Cardiac fibroblast (primary cell): ENCODE measurements at places on chromosomes 2 and 18.
A peak's percentile ranks its signal among the peaks of the same experiment; 100 is the strongest.

DNA sequence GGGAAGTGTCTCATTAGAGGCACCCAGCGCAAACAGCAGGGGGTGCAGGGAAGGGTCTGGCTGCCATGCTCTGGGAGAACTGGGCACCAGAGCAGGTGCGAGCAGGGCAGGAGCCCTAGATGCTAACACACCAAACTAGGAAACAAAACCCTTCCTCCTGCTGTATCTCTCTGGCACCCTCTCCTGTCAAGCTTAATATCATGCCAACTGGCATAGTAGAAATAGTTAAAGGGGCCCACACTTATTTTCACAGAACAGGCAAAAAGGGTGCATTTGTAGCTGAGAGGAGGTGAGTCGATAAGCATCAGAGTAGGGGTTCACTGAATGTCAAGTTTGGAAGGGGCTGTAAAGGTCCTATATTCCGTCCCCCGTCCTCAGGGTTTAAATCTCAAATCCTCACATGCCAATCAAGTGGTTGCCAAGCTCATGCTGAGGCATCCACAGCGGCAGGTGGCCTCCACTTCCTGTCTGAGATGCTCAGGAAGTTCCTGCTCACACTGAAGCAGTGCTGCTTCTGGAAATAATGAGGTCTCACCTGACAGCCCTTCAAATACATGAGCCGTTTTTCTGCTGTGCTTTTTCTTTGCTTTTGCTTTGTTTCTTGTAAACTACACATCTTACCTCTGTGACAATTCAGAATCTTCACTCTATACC is 14.9 kb upstream of the ACKR3 start:
- no peak for DNase-seq

GRCh38 chr2:237744613-237745249 is 53.8 kb upstream of the RBM44 start:
- DNase-seq, result peak; percentile 68

- no peak for DNase-seq
Observed at GRCh38 chr18:56541793-56542192, 96.6 kb downstream of the TXNL1 start.

- peak; percentile 81 for DNase-seq
Observed at GRCh38 chr2:86747711-86748639, 27.9 kb downstream of the RMND5A start.

DNA sequence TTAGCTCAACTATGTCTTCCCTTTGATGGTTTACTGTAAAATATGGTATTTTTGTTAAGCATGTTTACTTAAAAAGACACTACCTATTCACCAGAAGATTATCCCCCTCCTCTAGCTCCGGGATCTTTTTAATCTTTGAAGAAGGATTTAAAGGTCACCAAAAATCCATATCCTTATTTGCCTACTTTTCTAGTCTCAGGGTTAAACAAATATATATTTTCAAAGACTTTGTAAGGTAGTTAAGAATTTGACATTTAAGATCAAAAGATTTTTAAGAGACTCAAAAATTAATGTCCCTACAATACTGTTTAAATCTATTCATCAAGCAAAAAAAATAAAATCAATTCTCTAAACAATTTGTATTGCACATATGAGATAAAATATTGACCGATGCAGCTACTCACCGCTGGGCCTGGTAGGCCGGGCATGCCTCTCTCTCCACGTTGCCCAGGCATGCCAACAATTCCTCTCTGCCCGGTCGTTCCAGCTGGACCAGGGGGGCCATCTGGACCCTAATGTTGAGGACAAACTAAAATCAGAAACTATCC is 76.1 kb downstream of the COL3A1 start:
- DNase-seq, result no peak

DNA sequence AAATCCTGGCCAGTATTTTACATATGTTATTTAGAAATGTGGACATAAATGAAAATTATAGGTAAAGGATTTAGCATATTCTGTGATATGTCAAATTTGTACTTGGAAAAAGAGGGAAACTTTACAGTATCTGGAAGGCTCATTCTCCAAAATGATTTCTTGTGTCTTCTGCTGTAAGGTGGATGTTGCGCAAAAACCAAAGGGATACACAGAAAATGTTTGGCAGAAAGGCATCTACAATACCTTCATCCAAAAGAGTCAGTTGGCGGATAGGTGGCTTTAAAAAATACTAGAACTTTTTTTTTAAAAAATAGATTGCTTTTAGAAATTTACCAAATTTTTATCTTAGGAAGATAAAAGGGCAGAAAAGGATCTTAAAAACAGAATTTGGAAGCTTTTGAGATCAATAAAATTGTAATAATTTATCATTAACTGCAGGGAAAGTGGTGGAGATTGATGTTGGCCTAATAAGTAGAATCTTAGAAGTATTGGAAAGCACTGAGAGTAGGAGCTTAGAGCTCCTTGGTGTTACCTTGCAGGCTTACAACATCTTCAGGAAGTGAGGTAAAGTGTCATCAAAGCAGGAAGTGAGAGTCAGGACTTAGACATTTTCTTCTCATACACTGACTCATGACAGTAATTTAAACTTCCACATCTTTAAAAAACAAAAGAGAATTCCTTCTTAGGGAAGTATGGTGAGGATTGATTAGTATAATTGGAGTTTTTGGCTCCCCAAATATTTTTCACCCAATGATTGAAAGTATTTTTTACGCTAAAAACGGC is 2.1 kb downstream of the NABP1 start:
- DNase-seq, result peak; percentile 60

- no peak for DNase-seq
Observed at GRCh38 chr2:218033590-218034496, 31.0 kb upstream of the TNS1 start.

DNA sequence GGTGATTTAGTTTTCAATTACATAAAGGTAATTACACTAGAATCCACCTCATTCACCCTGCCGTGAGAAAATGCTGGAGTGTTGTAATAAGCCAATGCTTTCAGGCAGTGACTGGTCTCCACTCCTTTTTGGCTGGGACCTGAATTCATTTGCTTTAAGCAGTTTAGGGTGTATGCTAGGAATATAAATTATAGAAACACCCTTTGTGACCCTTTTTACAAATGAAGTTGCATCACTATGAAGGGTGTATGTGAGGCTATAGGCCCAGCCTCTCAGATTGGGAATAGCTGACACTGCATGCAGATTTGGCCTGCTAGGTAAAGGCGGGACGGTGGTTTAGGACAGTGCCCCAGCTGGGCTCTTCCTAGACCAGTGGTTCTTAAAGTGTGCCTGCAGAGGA is 50.8 kb upstream of the NFE2L2 start:
- DNase-seq, result no peak

DNA sequence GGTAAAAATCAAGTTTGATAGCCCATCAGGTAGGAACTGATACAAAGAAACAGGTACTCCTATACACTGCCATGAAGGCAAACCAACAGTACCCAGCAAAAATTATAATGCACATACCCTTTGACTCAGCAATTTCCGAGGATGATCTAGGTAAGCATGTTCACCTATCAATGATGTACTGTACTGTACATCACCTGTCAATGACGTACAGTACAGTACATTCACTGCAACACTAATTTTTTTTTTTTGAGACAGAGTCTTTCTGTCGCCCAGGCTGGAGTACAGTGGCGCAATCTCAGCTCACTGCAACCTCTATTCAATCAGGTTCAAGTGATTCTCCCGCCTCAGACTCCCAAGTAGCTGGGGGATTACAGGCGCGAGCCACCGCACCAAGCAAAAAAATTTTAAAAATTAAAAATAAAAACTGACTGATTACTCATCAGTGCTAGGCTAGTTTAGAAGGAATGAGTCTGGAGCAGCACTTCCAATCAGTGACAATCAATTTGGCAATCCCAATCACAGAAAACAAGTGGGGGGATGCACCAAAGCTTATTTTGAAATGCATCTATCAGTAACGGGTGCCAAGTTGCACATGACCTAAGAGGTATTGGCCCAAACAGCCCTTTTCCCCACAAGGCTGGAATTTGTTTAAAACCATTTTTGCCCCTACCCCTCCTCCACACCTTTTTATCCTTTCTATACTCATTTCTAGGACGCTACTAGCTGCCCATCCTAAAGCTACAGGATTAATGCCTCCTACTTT is 8.2 kb downstream of the SRSF7 start:
- DNase-seq, result no peak

GRCh38 chr2:49686897-49687442 is 532.7 kb upstream of the FSHR start:
- DNase-seq, result no peak

DNA sequence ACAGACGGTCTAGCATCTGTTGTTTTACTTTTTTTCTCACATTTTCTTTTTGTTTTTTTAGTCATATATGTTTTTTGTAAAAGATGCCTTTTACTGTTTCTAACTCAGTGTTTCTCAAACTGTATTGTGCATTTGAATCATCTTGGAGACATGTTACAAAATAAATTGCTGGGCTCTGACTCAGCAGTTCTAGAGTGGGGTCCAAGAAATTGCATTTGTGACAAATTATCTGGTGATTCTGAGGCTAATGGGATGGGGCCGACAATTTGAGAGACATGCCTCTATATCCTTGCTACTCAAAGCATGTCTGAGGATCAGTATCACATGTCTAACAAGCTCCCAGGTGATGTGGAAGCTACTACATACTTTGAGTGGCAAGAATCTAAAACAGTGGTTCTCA is 478.8 kb downstream of the PLCL1 start:
- DNase-seq, result peak; percentile 30

- DNase-seq, result no peak
Observed at GRCh38 chr18:34221971-34222306, 2.8 kb downstream of the NOL4 start.

GRCh38 chr2:28403370-28403956 is 10.8 kb downstream of the FOSL2 start:
- no peak for DNase-seq

DNA sequence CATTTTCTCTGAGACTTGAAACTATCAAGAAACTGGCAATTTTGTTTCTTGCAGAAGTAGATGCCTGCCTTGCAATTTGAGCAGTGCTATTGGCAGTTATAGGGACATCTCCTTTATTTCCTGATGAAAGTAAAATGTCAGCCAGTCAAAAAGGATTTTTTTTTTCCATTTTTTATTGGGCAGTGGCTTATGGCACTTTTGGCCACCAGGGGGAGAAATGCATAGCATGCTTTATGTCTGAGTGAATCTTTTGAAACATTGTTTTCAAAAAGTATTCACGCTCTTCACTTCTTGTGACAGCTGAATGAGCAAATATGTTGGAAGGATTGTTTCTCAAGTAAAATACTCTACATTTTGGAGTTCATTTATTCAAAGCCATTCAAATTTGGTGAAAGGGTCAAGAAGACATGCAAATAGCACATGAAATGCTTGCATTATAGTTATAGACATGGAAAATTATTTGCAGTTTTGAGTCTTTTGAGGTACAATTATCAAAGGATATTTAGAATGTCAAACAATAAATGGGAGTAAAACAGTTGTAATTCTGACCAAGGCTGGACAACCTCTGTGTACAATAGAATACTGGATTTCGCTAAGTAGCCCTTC is 491.0 kb downstream of the CDH2 start:
- DNase-seq, result peak; percentile 69

DNA sequence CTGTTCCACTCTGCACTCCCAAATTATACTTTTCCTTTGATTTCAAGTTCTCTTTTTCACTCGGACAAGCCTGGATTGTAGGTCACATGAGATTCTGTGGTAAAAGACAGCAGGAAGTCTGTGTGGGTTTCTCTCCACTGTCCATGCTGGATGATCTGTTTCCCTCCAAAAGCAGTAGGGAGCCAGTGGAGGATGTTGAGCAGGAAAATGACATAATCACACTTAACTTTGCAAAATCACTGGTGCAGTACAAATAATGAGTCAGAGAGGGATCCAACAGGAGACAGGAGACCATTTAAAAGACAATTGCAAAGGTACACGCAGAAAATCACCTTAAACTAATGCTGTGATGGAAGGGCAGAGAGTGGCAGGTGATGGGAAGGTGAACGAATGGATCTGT is 301.3 kb downstream of the ZNF407 start:
- peak; percentile 62 for DNase-seq

- peak; percentile 6 for DNase-seq
Observed at GRCh38 chr2:35462226-35462998, 893.2 kb upstream of the CRIM1 start.

GRCh38 chr2:147051814-147052213 is 793.0 kb upstream of the ACVR2A start:
- no peak for DNase-seq

GRCh38 chr18:58866066-58866772 is 1.5 kb downstream of the ZNF532 start:
- DNase-seq, result peak; percentile 57

DNA sequence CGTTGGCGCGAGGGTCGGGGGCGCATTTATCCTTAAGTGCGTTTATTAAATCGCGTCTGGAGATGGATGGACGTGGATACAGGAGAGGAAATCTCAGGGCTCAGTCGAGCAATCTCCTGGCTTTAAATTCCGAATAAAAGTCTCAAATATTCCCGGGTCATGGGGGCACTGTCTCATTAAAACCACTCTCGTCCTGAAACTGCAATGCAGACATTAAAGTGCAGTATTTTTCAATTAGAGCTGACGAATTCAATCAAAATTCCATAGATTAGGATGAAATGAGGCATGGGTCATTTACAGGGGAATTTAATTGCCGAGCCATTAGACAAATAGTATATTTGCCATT is 10.7 kb upstream of the GBX2 start:
- DNase-seq, result no peak

DNA sequence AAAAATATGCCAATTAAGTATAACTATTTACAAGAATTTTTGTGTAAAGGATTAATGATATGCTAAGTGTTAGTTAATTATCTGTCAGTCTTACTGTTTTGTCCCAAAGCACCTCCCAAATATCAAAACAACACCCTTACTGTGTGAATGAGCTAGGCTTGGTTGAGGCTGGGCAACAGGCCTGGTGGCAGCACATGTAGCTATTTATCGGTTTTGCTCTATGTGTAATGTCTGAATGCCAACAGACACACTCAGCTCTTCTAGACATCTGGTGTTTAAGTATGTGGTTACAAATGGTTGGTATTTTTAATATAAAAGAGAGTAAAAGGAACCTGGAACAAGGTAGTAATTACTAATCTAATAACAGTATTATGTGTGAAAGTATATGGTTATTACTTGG is 175.3 kb downstream of the RAB3GAP1 start:
- DNase-seq, result peak; percentile 39

GRCh38 chr2:214808981-214809750 is at the start of gene BARD1:
BARD1 (minus strand) TSS chr2:214809683; CDS start chr2:214809569, 114 bp downstream.
- peak; percentile 54 for DNase-seq

GRCh38 chr2:196985511-196986183 is 59.1 kb upstream of the PGAP1 start:
- no peak for DNase-seq

DNA sequence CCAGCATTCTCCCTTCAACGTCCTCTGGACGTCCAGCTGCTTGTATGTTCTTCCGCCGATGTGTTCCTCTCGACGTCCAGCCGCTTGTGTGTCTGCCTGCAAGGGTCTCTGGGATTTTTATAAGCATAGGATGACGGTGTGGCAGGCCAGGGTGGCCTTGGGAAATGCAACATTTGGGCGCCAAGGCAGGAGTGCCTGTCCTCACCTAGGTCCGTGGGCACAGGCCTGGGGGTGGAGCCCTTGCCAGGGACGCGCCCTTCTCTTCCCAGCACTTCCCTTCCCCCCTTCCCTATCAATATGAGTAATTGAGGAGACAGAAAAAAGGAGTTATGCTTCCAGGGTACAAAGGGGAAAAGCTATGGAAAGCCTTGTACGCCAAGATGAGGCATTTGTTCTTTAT is 6.4 kb downstream of the NLRC4 start:
- DNase-seq, result no peak

- DNase-seq, result no peak
Observed at GRCh38 chr2:9379391-9379755, 44.0 kb downstream of the ITGB1BP1 start.

- no peak for DNase-seq
Observed at GRCh38 chr2:50116096-50117010, 915.6 kb downstream of the NRXN1 start.
